ENCODE measurements at places on chromosomes 2 and 18.
A peak's percentile ranks its signal among the peaks of the same experiment; 100 is the strongest.

GRCh38 chr2:187504312-187504921, 49.8 kb downstream of the TFPI start:
- peak; percentile 3 for DNase-seq

- no peak for DNase-seq
Observed at GRCh38 chr18:56903686-56904085, 243.2 kb upstream of the BOD1L2 start.

- no peak for DNase-seq
Observed at GRCh38 chr18:60554967-60555366, 182.4 kb upstream of the MC4R start.

DNA sequence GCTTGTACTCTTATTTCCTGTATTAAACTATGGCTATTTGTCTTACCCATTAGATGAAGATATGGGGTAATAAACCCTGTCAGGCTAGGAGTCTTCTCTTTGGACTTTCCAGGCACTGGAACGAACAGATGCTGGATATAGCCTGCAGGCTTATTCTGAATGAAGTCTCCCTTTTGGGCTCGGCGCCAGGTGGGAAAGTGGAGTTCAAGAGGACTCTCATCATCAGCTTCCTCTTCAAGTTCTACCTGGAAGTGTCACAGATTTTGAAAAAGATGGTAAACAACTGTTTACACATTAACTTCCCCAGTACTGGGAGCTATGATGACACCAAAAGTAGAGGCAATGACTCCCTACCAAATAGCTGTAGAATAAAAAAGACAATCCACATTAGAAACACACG, 27.9 kb downstream of the AOX1 start:
- no peak for DNase-seq

- no peak for DNase-seq
Observed at GRCh38 chr2:71554028-71554705, 100.8 kb downstream of the DYSF start.

DNA sequence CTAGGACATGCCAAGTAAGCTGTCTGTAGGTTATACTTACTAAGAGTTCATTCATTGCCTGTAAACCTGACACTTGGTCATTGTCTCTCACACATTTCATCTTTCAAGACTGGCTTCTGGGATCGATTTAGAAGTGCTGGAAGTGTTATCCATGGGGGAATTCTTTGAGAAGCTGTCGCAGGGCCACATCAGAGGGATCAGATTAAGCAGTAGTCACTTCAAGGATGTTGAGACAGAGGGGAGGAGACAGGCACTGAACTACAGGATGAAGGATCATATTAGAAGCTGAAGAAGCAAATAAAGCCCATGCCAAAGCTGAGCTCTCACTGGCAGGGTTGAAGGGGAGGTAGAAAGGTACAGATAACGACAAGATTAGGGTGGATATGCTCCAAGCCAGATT, 49.0 kb downstream of the CDK15 start:
- DNase-seq = no peak

- no peak for DNase-seq
Observed at GRCh38 chr2:70412294-70413070, 110.6 kb upstream of the FAM136A start.

DNA sequence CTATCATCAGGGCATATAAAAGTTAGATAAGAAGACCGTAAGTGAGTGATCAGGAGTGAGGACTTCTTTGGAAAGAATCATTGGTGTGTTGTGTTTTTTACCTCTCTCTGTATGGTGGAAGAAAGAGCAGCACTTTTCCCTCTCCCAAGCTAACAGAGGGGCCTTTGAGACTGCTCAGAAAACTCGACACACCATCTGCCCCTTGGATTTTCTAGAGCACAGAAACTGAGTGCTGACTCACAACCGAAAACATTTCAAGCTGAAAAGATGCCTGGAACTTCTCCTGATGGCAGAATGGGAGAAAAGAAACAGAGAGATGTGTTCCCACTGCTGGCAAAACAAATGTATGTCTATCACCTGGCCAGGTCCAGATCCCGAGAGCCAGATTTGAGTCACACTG, 156.6 kb downstream of the DNAH7 start:
- DNase-seq = no peak

GRCh38 chr2:36362291-36362690, 6.7 kb downstream of the CRIM1 start:
- DNase-seq = peak; percentile 59

DNA sequence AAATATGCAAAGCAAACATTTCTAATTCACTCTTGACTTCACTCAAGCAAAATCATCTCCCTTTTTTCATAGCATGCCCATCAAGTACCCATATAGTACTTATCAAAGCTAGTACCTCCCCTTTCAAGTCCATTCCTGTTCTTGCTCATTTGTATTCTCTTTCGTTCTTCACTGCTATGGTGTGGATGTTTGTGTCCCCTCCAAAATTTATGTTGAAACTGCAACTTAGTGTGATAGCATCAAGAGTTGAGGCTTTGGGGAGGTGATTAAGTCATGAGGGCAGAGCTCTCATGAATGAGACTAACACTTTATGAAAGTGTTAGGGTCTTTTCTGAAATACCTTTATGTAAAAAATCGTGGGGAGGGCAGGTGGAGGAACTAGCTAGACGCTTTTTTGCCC, 52.9 kb downstream of the RNU4ATAC start:
- no peak for DNase-seq

DNA sequence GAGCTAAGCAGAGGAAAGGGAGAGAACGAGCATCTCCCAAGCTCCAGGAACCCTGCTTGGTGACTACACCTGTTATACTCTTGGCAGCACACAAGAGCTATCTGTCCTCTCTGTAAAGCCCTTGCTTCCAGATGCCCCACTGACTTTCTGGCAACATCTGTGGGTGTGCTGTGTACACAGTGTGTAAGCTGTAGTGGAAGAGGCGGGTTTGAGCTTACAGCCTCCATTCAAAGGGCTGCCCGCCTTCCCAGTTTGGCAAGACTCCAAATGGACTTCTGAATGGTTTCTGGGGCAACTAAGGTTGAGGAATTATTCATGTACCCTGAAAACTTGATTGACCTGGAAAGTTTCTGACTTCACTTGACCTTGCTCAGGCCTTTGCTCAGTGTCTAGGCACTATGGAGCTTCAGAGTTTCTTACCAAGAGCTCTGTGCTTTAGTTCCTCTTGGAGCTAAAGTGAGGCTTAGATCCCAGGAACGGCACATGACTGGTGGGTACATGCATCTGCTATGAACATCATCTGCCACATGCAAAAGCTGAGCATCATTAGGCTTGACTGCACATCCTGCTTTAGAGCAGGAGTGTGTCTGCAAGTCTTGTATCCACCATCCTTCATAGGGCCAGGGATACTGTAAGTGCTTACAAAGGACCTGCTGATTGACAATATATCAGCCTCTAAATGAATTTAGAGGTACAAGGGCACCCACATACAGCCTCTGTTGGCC, 290.9 kb upstream of the SIX2 start:
- DNase-seq = no peak

DNA sequence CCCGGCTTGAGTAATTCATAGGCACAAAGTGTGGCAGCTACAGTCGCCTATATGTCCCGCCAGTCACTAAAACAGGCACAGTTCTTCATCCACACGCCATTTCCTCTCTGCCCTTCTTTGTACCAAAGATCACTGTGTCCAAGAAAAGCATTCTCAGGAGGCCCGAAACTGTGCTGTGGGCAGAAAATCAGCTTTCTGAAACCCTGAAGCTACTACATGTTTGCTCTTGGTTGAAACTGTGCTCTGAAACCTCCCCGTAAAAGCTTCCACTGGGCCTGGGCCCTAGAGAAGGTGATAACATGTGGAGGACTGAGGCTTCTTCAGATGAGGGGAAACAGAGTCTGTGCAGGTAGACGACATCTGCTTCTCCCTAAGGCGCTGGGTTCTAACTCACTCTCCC, 75.6 kb upstream of the ID2 start:
- DNase-seq = no peak

- no peak for DNase-seq
Observed at GRCh38 chr2:200426754-200427153, 83.1 kb downstream of the KCTD18 start.

DNA sequence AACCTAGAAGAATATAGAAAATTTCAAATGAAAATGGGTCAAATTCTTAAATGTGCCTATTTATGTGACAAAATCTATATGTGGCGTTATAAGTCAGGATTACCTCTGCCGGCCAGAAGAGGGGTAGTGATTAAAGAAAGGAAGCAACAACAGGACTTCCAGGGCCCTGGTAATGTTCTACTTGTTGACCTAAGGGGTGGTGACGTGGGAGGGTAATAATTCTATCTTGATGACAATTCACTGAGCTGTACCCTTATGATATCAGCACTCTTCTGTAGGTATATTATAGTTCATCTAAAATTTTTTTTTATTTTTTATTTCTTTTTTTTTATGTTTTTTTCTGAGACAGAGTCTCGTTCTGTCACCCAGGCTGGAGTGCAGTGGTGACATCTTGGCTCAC, 87.9 kb downstream of the STRN start:
- no peak for DNase-seq

GRCh38 chr2:219071131-219071816, 10.6 kb upstream of the IHH start:
- DNase-seq = no peak

DNA sequence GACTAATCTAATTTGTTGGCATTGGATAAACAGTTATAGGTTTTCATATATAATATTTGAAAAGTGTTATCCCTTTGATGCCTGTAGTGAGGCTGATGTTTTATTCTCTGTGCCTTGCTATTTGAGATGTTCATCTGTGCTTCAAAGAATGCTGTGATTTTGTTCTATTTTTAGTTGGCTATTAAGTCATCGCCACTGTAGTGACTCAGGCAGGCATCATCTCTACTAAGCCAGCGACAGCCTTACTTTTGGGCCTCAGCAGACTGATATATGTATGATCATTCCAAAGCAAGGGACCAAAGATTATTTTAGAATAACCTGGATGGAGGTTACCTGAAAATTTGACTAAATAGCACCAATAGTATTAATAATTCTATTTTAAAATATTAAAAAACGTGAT, 1674.5 kb upstream of the NXPH2 start:
- no peak for DNase-seq

DNA sequence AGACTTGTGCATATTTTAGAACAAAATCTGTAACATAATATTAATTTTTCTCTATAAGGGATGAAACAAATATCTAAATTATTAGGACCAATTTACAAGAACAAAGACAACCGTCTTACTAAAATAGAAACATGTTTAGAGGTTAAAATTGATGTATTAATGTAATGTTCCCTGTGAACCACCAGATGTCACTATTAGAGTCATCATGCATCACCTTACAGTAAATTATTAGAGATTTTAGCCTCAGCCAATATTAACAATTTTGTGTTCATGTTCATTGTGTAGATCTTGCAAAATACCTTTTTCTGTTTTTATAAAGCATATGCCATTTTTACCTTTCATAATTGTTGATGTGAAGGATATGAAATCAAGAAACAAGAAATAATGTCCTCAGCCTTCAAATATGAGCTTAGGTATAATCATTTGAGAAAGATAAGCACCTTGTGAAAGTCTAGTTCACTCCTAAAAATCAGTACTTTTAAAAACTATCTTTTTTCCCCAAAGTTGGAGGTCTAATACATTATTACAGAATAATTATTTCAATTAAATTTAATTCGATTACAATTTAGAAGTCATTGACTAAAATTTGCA, 344.3 kb upstream of the KCNH7 start:
- DNase-seq = peak; percentile 10

DNA sequence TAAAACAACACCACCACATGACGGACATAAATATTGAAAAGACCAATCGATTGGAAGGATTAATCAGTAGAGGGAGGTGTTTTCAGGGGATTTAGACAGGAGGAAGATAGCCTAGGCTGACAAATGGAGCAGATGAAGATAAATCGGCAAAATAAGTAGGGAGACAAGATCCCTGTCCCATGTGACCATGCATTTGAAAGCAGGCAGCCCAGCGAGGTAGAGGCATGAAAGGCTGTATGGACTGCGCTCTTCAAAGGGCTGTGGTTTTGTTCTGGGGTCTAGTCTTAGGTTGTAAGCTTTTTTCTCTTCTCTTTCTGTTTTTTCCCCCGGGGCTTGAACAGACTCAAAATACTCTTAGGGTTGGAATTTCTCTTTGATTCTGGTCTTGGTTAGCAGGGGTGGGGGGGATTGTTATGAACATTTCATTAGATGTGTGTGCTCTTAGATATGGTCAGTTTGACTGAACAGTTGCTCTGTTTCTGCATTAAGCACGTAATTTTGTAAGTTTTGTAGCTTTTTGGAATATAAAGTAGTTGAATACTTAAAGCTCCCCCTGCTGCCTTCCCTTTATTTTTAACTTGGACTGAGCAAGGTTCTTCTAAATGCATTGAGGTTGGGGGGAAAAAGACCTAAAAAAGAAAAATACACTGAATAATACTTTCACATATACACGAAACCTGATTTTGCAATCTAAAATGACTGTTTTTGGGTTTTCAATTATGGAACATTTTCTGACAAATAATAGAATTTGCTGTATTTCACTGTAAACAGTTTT, 32.2 kb downstream of the ZNF532 start:
- no peak for DNase-seq

Measured in erythroblast (primary cell).